Spinal cord (tissue), 10 donors: ENCODE measurements at places on chromosomes 4 and X.

DNA sequence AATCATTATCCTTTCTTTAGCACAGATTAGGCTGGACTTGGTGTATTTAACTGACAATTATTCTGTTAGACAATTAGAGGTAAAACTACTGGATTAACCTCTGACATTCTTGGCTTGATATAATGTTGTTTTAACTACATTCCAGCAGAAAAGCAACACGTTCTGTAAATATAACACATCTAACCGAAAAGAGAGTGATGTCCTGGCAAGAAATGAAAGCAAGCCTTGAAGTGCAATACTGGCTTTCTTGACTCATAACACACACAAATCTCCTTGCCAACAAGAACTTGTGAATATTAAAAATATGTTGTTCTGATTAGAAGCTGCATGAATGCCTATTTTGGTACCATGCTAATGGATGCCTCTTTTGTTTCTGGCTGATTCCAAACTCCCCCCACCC is 76.4 kb downstream of the EFHC2 start:
- no peak for DNase-seq
- no peaks in the 10 kb centered on the region for H3K36me3 ChIP-seq
- H3K27ac ChIP-seq = no peak overlapping the region
- peaks cover 8% of the 10 kb centered on the region for H3K27me3 ChIP-seq
- no peak overlapping the region for H3K4me3 ChIP-seq

DNA sequence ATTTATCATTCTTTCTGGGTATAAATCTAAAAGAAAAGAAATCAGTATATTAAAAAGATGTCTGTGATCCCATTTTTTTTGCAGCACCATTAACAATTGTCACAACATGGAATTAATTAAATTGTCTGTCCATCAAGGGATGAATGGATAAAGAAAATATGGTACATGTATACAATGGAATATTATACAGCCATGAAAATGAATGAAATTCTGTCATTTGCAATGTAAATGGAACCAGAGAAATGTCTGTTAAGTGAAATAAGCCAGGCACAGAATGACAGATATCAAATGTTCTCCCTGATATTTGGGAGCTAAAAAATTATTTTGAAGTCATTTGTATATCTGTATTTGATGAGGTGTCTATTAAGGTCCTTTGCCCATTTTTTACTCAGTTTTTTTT is 77.1 kb upstream of the NDST4 start:
- no peaks in the 10 kb centered on the region for H3K27me3 ChIP-seq
- H3K36me3 ChIP-seq = no peaks in the 10 kb centered on the region
- no peak overlapping the region for H3K27ac ChIP-seq
- no peaks in the 10 kb centered on the region for H3K4me1 ChIP-seq
- H3K4me3 ChIP-seq = no peak overlapping the region

GRCh38 chr4:19636451-19636850 is 615.3 kb upstream of the SLIT2 start:
- no peak for DNase-seq
- no peaks in the 10 kb centered on the region for H3K36me3 ChIP-seq
- H3K4me1 ChIP-seq = no peaks in the 10 kb centered on the region
- no peaks in the 10 kb centered on the region for H3K27me3 ChIP-seq

DNA sequence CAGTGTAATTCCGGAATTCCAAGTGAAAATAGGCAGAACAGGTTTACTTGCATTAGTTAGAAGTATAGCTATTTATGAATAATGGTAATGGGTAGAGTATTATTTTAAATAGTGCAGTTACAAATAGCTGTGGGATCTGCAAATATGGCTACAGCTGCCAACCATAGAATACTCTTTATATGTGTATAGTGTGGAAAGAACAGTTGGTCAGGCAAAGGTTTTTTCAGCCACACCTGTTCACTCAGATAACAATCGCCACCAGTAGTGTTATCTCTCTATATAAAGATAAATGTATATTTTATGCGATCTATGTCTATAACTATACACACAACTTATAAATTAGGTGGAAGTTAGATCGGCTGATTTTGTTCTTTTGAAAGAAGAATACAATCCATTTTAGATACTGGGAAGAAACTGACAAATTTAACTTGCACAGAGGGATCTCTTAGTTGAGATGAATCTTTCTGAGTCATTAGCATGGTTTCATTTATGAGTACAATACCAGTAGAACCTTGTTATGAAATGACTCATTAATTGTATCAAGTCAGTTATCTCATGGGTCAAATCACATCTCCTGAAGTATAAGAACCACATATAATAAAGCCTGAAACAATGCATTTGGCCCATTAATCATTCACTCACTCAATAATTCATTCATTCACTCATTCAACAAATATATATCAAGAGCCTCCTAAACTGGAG is 100.9 kb upstream of the NR3C2 start:
- DNase-seq = no peak
- H3K27me3 ChIP-seq = no peaks in the 10 kb centered on the region
- H3K4me1 ChIP-seq = no peaks in the 10 kb centered on the region
- H3K27ac ChIP-seq = no peak overlapping the region

DNA sequence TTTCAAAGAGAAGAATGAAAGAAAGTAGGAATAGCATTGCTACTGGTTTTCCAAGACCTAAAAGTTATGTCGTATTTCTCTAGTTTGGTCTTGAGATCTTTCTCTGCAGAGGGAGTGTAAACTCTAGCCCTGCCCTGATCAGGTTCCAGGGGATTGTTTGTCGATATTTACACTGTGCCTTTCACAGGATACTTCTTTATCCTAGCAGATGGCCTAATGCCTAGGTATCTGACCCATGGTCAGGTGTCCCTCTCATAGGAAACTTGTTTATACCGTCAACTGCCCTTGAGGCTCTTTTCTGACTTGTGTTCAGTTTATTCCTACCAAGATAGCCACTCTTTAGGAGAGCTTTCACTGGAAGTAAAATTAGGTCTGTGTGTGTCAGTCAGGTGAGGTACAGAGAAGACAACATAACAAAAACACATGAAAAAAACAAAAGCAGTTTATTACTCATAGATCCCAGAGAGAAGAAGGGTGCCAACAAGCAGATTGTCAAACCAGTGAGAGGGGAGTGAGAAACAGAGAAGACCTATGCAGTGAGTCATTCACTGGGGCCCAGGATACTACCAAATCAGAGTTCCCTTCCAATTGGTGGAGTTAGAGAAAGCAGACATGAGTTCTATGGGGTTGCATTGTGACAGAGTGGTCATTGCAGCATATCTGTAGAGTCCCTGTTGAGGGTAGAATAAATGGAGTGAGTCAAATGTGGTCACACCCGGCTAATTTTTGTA is 40.6 kb upstream of the THOC2 start:
- H3K27ac ChIP-seq = no peak overlapping the region
- no peak overlapping the region for H3K4me3 ChIP-seq
- no peak for DNase-seq
- no peaks in the 10 kb centered on the region for H3K27me3 ChIP-seq
- H3K36me3 ChIP-seq = no peaks in the 10 kb centered on the region
- H3K4me1 ChIP-seq = no peaks in the 10 kb centered on the region
